Colonic mucosa (tissue), 4 donors: ENCODE measurements at places on chromosomes 2 and 18. TPM values are rescaled to one million over a fixed set of nuclear protein-coding genes. Genes with fewer than 3 reads are reported as not detected.

The RAB27B gene
- 8.9 TPM for total RNA-seq

The ALPG gene
- total RNA-seq: 1.7 TPM

The IL1RN gene
- total RNA-seq: 6.0 TPM

- no peaks in the 10 kb centered on the region for H3K36me3 ChIP-seq
- peaks cover 4% of the 10 kb centered on the region for H3K4me1 ChIP-seq
- peak; percentile 94 for DNase-seq
- peak overlapping the region; percentile 84 for H3K27ac ChIP-seq
- no peaks in the 10 kb centered on the region for H3K27me3 ChIP-seq
Observed at GRCh38 chr18:31206787-31207381, 44.2 kb upstream of the DSC1 start.

DNA sequence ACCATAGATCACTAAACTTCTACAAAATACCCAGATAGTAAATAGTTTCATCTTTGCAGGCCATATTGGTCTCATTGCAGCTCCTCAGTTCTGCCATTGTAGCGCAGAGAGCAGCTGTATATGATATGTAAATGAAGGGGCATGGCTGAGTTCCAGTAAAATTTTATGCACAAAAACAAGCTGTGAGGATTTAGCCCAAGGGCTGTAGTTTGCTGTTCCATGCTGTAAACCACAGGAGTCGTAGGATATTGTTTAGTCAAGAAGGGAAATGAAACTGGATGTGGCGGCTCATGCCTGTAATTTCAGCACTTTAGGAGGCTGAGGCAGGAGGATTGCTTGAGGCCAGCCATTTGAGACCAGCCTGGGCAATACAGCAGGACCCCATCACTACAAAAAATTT lies 83.0 kb downstream of the MGAT5 start:
- no peaks in the 10 kb centered on the region for H3K36me3 ChIP-seq
- no peak for DNase-seq
- H3K4me1 ChIP-seq: no peaks in the 10 kb centered on the region
- H3K4me3 ChIP-seq: no peak overlapping the region

The RFX8 gene
- total RNA-seq: not detected

DNA sequence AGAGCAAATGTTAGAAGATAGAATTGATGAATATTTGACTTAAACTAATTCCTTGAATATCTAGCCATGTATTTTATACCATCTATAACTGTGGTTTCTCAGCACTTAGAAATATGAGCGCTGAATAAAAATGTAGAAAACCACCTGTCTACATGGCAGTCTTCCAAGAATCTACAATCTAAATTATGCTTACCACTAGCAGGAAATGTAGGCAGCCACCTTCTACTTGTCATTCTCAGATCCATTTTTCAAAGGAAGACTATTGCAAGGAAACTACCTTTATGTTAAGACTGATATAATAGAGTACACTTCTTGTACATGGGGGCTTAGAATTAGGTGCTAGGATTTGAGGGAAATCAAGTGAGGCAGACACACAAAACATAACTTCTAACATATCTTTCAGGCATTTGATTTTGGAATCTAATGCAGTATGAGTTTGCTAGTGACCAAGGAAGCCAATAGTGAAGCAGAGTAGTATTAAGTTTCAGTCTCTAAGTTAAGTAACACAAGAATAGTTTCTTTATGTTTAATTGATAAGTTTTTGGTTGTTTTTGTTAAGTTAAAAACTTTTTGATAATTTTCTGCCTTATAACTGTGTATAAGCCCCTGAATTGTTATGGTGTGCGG lies 175.9 kb upstream of the ITGA4 start:
- H3K4me1 ChIP-seq: no peaks in the 10 kb centered on the region
- H3K27ac ChIP-seq: no peak overlapping the region
- no peaks in the 10 kb centered on the region for H3K27me3 ChIP-seq
- DNase-seq: no peak
- H3K4me3 ChIP-seq: no peak overlapping the region

The AQP12A gene
- 20.5 TPM for total RNA-seq

DNA sequence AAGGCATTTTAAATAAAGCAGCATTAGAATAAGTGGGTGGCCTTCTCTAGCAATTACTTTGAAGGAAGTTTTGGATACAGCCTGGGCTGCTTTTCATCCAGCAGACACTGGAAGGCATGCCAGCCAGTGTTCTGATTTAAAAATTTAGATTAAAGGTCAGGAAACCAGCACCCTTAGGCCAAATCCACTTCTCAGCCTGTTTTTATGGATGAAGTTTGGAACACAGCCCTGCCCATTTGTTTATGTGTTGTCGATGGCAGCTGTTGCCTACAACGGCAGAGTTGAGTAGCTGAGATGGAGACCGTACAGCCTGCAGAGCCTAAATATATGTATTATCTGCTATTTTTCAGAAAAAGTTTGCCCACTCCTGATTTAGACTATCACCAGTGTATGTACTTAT lies 313.6 kb upstream of the ACVR2A start:
- no peak for DNase-seq
- no peak overlapping the region for H3K27ac ChIP-seq
- H3K27me3 ChIP-seq: no peaks in the 10 kb centered on the region
- H3K4me1 ChIP-seq: no peaks in the 10 kb centered on the region
